Astrocyte of the cerebellum (primary cell): ENCODE measurements at places on chromosomes 5 and 9.

DNA sequence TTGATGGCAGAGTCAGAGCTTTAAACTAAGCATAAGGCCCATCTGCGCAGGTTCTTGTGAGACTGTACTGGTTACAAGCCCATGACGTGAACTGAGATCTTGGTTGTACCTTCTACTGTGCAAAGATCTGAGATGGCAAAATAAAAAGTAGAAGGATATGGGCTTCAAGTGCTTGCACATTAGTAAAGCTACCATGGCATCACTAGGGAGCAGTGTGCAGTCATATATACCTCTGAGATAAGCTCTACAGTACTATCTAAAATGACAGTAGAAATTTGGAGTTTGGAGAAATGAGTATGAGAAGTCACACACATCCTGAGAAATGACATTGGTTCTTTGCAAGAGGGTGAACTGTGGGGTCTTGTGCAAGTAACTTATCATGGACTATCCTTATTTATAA, 408.2 kb upstream of the PRR16 start:
- peak; percentile 37 for DNase-seq

GRCh38 chr9:35357116-35357515, 132.8 kb upstream of the RUSC2 start:
- no peak for DNase-seq

DNA sequence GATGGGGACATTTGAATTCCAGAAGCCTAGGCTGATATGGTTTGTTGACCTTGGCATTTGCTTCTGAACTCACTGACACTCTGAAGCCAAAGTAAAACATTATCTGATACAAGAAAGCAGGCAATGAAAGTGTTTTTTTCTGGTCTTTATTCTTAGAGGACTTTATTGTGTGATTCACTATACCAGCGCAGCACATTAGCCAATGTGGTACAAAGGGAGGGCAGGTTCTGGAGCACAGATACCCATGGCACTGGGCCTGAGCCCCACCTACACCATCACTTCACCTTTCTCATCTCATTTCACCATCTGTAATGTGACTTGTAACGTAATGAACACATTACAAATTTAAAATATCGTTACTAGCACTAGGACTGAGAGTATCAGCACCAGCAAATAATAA, 89.7 kb upstream of the ZNF366 start:
- DNase-seq = no peak

GRCh38 chr9:131092548-131093440, 3.5 kb upstream of the AIF1L start:
- no peak for DNase-seq

DNA sequence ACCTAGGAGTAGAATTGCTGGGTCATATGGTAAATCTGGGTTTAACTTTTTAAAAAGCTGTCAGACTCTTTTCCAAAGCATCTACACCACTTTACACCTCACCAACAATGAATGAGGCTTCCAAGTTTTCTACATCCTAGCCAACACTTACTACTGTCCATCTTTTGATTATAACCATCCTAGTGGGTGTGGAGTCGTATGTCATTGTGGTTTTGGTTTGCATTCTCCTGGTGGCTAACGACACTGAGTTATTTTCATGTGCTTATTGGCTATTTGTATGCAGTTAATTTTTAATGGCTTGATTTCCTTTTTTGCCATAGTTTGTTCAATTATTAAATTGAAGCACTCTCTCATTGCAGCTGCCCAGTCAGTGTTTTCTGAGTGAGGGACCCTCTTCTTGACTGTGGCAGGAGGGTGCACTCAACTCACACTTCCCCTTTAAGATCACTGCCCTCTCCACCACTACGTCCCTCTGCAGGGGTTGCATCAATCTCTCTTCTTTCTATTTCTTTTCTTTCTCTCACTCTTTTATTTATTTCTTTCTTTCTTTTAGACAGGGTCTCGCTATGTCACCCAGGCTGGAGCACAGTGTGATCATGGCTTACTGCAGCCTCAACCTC, 182.3 kb downstream of the C9orf152 start:
- DNase-seq = no peak

- DNase-seq = no peak
These were observed 12.6 kb upstream of the ASPN start for GRCh38 chr9:92494856-92495255.

- peak; percentile 71 for DNase-seq
These were observed 403.3 kb downstream of the PLK2 start for GRCh38 chr5:58056546-58056945.

DNA sequence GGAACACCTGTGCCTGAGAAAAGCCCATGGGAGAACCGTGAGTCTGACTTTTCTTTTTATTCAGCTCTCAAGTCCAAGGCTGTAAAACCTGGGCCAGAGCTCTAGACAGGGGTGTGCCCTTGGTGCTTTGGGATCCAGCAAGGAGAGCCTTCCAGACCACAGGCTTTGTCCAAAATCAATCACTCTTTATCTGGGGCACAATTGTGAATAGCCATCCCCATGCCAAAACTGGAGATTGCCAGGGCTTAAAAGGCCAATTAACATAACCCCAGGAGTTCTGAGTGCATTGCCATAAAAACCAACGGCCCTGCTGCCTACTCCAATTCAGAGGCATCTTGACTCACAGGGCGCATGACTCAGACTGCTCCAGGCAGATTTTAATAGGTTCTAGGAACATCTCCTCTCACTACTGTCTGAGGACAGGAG, 391.8 kb downstream of the ARHGEF28 start:
- DNase-seq = peak; percentile 35

GRCh38 chr5:159018855-159019254, 80.9 kb downstream of the EBF1 start:
- DNase-seq = no peak

GRCh38 chr9:127723444-127723843, 7.6 kb downstream of the TTC16 start:
- peak; percentile 76 for DNase-seq

GRCh38 chr5:13508559-13508958, 435.9 kb downstream of the DNAH5 start:
- DNase-seq = no peak

- DNase-seq = peak; percentile 19
These were observed 215.7 kb upstream of the ELL2 start for GRCh38 chr5:96177303-96177869.

GRCh38 chr9:35981699-35982098, 23.7 kb upstream of the OR2S2 start:
- no peak for DNase-seq

DNA sequence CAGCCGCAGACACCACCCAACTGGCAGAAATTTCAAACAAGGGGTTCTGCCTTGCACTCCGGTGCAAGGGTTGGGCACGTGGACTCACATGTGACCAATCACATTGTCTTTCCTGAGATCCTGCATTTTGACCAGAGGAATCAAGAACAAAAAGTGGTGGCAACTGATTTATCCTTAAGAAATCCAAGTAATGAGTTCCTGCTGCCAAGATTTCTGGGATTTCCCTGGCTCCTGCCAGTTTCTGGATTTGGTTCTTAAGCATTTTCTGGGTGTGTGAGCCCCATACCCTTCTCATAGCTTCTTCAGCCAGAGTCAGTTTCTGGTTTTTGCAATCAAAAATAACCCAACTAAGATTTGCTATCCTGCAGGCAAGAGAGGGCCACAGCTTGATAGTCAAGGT, 17.4 kb upstream of the KCNIP1 start:
- DNase-seq = no peak

GRCh38 chr5:168780888-168781287, 201.7 kb upstream of the PANK3 start:
- no peak for DNase-seq

DNA sequence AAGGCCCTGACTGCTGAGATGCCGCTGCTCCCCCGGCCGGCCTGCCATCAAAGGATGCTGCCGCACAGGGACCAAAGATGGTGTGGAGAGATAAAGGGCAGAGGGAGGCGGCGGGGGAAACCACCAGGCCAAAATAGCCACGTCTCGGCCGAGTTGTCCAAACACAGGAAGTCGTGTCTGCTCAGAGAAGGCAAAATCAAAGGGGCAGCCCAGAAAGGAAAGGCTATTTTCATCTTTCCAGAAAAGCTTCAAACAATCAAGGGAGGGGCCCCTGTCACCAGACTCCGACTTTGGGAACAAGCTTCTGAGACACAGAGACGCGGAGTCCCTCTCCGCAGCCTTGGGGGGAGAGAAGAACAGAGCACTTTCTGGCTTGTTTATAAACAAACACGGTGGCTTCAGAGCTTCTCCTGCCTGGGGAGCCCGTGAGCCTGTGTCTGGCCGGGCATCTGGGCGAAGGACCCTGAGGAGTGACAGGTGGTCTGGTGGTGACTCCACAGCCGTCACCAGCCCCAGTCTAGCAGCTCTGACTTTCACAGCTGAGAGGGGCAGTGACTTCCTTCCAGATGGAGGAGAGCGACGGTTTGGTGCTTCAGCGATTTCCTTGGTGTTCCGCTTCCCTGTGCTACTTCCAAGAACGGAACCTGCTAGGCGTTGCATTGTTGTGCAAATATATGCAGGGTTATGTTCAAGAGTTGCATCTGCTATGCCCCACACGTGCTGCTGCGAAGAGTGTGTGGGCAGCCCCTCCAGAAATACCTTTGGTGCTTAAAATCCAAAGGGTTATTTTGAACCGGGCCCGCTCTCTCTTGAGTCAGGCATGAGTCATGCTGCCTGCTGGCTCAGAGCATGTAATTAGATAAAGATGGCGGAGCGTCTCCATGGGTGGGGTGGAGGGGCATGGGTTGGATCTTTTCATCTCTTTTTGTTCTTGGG, 24.0 kb downstream of the ADAMTSL2 start:
- peak; percentile 65 for DNase-seq

DNA sequence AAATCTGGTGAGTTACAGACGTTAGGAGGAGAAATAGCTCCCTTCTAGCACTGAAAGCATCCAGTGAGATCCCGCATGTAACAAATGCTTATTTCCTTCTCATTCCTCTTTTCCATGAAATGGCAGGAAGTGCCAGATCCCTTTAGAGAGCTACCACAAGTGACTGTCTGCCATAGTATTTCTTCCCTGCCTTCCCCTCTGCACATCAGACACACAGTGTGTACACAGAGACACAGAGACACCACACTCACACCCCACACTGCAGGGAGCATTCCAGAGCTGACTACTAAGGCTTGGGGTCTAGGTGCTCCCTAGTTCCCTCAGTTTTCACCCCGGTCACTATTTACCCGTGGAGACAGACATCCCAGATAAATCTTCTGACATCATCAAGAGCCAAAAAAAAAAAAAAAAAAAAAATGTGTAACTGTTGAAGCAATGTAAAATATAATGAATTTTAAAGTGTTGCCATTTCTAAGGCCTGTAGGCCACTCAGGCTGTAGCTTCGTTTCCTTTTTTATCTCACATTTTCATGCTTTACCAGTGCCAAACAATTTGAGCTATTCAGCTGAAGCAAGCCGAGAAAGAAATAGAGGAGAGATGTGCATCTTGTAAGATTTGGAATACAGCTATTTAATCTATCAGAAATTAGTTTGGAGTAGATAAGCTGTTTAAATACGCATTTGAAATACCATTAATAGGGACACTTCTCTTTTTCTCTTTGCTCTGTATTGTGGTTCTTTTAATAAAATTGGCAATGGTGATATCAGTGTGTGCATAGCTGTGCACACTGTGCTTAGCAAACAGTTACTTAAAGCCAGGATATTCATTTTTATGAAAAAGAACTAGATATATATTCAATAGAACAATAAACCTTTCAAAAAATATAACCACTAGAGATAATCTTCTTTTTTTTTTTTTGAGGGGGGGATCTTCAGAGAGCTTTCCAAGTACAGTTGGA, 405.5 kb downstream of the PDE4D start:
- no peak for DNase-seq

- no peak for DNase-seq
These were observed 705.2 kb upstream of the ZNF608 start for GRCh38 chr5:125451622-125452021.

- no peak for DNase-seq
These were observed 501.6 kb downstream of the MAT2B start for GRCh38 chr5:164007064-164007463.

DNA sequence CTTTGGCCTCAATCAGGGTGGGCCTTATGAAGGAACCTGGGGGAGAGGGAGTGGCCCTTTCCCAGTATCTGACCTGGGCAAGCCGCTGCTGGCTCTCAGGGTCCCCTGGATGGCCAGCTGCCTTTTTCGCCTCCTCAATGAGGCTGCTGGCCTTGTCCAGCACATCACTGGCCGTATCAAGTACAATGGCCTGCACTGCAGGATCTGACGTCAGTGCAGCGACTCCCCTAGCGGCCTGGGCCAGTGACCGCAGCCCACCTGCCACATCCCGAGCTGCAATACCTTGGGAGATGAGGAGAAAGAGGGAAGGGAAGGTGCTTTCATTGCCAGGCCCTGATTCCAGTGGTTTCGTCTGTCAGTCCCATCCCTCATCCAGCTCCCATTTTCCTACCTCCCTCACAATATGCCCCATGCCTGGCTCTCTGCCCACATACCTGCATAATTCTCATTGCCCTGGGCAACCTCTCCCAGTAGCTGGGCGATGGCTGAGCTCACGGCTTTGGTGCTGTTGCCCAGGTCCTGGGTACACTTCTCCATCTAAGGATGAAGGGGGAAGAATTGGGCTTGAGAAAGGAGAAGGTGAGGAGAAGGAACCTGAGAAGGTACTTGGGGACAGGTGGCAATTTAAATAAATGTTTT, 19.1 kb downstream of the TLN1 start:
- no peak for DNase-seq

DNA sequence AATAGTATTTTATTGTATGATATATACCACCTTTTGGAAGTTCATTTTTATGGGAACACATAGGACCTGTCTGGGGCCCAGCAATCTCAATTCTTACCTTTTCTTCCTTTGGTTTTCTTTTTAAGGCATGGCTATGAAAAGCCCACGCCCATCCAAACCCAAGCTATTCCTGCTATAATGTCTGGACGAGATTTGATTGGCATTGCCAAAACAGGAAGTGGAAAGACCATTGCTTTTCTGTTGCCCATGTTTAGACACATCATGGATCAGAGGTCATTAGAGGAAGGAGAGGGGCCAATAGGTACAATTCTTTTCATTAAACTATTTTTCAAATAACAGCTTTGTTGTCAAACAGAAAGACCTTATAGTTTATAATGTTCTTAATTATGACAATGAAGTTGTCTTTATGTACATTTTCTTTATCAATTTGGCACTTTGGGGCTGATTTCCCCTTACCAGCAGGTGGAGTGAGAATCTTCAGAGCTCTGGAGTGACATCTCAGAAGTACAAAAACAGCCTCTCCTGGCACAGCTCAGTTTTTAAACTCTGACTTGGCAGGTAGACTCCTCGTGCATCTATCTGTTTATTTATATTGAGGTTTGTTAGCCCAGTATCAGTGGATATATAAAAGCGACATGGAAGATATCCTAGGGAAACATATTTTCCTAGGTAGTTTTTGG, 25.8 kb downstream of the DDX46 start:
- DNase-seq = no peak

DNA sequence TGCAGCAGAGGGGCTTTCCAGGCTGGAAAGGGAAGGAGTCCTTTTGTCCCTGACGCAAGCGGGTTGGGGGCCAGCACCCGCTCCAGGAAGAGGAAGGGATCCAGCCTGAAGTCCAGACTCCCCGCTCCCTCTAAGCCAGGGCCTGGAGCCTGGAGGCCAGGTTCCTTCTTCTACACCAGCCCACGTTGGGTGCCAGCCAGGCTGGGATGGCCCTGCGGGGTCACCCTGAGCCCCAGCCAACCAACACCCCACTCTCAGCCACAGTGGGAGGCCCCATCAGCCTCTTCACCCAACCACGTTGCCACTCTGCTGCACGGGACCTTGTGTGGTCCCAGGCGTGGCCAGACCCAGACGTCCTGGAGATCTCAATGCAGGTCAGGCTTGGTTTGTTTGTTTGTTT, 970 bp upstream of the FUT7 start:
- no peak for DNase-seq
